ENCODE measurements at places on chromosomes 2 and 18.

DNA sequence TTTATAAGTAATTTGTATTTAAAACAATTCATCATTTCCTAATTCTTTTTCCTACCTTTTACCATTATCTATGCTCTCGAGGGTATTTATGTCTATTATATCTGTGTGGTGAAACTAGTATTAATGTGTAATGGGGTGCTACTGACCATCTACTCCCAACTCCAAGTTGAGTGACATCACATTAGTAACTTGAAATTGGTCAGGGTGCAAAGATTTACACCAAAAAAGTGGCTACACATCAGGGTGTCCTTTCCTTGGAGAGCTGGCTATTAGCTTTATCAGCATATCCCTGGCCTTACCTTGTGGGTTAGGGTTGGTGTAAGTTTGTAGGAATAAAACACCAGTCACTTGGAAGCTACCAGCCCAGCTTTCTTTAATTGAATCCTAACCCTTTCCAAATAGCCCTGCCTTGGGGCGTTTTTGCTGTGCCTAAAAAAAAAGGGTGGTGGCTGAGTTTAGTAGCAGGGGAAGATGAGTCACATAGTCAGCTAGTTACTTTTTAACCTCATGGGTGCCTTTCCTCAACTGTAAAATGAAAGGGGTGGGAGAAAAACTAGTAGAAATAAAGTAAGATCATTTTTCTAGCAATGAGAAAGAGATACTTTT, 14.0 kb downstream of the ANXA4 start:
- DNase-seq: peak; percentile 85
- H3K36me3 ChIP-seq: peaks cover 2% of the 10 kb centered on the region
- peak overlapping the region; percentile 81 for H3K27ac ChIP-seq
- peaks cover 31% of the 10 kb centered on the region for H3K4me1 ChIP-seq

- no peak overlapping the region for H3K27ac ChIP-seq
- DNase-seq: no peak
- no peak overlapping the region for H3K4me3 ChIP-seq
- H3K36me3 ChIP-seq: no peaks in the 10 kb centered on the region
- H3K4me1 ChIP-seq: peaks cover 6% of the 10 kb centered on the region
These were observed 117.1 kb upstream of the TANK start for GRCh38 chr2:161042990-161043625.

DNA sequence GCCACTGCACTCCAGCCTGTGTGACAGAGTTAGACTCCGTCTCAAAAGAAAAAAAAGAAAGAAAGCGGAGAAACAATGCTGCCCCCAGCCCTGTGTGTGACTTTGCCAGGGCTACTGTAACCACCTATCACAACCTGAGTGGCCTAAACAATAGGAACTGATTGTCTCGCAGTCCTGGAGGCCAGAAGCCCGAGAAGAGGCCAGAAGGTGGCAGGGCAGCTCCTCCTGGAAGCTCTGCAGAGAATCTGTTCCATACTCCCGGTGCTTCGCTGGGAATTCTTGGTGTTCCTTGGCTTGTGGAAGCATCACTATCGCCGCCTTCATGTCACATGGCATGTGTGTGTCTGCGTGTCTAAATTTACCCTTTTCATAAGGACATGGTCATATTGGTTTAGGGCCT, 14.4 kb upstream of the RAB17 start:
- DNase-seq: no peak
- no peak overlapping the region for H3K27ac ChIP-seq
- peaks cover 29% of the 10 kb centered on the region for H3K4me1 ChIP-seq

GRCh38 chr18:42760290-42760689, 355.2 kb downstream of the RIT2 start:
- H3K4me3 ChIP-seq: no peak overlapping the region
- H3K36me3 ChIP-seq: no peaks in the 10 kb centered on the region
- no peaks in the 10 kb centered on the region for H3K27me3 ChIP-seq
- H3K27ac ChIP-seq: no peak overlapping the region

Measured in osteocyte (in vitro differentiated cells).